ENCODE measurements at places on chromosomes 6 and 20.

DNA sequence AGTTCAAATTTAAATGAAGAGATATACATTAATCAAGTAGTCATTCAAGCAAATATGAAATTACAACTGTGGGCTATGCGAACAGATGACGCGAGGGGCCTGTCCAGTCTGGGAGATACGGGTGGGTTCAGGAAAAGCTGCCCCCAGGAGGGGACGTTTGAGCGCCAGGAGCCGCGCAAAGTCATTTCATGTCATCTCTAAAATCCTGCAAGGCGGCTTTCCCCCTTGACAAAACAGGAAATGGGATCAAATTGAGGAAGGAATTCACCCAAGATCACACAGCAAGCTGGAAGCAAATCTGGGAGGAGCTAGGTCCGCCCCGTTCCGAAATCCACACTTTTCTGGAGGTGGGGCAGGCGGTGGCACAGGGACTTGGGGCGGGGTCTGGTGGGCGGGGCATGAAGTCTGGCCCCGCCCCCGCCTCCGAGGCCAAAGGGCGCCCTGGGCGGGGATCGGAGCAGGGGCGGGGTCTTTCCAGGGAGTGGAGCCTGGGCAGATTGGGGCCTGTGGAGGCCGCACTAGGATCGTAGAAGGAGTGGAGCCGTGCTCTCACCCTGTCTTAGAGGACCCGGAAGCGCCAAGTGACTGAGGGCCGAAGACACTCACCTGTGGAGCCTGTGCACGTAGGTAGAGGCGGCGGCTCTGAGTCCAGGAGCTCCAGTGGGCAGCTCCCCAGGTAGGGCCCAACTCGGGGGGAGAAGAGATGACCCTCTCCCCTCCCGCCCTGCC, at the start of gene LPIN3:
Gene LPIN3, plus strand, starts transcription at position 495 of the 729 bp plus-strand sequence. CDS start 4,983 bp downstream, outside the sequence.
- DNase-seq: peak; percentile 20

DNA sequence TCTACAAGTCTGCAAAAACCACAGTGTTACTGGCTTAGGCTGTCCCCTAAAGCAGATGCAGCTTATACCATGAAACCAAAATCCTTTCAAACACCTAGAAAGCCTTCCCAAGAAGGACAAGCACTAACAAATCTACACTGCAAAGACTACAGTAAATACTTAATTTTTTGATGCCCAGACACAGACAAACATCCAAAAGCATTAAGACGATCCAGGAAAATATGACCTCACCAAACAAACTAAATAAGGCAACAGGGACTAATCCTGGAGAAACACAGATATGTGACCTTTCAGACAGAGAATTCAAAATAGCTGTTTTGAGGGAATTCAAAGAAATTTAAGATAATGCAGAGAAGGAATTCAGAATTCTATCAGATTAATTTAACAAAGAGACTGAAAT, 423.5 kb downstream of the COL12A1 start:
- no peak for DNase-seq

GRCh38 chr6:128162423-128162822, 261.6 kb upstream of the THEMIS start:
- DNase-seq: no peak

DNA sequence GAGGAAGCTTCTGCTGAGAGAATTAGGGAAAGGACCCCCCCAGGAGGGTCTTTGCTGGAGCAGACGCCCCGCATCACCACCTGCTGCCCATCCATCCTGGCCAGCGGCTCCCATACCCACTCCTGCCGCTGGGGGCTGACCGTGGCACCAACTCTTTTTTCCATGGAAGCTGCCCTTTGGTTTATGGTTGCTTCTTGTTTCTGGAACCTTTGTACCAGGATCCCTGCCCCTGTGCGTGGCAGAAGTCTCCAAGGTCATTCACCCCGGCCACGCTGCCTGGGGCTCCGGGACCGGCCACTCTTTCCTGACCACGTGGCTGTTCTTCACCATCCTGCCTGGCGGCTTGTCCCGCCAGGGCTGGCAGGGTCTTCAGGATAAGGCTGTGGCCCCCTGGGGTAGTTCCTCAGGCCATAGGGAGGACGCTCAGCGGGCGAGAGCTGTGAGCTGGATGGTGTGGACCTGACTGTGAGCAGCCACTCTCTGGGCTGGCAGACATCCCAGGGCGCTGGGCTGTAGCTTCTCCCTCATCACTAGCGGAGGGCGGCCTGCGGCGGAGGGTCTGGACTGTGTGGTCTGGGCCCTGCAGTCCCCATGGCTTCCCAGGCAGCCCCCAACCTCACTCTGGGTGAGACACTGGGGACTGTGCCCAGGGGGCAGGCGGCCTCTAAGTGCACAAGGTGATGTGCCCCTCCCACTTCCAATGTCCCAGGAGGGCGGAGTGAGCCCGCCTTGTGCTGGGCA, 22.8 kb upstream of the RBBP8NL start:
- DNase-seq: no peak

DNA sequence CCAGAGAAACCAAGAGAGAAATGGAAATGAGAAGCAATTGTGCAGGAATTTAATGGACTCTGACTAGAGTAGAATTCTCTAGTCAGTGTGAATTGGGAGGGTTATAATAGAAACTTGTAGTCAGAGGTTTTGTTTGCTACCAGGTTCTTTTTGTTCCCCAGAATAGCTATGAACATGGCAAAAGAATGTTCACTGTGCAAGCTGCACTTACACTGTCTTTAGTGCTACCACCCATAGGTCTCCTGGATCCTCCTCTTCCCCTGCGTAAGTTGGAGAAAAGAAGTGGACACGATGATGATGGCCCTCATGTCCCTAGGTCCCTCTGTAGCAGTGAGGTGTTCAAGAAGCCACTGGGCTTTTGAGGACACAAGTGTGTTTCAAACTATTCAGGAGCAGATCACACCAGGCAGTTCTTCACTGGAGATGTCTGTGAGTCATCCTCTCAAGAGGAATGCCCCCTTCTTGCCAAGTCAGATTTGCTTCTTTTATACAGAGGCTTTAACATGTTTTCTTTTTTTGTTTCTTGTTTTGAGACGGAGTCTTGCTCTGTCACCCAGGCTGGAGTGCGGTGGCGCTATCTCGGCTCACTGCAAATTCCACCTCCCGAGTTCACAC, 47.6 kb upstream of the SMIM8 start:
- no peak for DNase-seq

- DNase-seq: no peak
Measured at GRCh38 chr6:130959951-130960350, 103.1 kb downstream of the EPB41L2 start.

DNA sequence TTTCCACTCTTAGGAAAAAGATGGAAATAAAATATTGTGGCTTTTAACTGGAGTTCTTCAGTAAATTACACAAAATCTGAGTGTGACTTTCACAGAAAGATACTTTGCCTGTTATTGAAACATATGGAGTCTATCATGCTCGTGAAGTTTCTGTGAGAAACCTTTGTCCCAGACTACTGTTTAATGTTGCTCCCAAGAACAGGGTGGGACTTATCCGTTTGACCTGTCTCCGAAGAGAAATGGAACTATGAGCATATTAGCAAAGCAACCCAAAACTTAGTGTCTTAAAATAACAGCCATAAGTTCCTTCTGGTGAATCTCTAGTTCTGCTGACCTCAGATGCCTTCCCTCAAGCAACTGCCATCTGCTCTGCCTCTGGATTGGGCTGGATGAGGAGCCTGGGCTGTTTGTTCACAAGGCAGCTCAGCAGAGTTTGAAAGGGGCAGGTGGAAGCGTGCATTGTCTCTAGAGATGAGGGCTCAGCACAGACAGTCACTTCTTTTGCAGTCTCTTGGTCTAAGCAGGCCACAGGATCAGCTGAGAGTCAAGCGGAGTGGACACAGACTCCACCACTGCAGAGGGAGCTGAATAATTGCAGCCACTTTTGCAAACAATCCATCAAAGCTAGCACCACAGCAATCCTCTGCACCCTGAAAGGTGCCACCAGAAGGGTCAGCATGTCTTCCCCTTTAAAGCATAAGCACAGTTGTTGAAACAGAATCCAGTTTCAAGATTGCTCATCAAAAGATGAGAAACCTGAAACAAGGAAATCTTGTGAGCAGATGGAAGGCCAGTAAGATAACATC, 52.8 kb downstream of the MYB start:
- DNase-seq: no peak

DNA sequence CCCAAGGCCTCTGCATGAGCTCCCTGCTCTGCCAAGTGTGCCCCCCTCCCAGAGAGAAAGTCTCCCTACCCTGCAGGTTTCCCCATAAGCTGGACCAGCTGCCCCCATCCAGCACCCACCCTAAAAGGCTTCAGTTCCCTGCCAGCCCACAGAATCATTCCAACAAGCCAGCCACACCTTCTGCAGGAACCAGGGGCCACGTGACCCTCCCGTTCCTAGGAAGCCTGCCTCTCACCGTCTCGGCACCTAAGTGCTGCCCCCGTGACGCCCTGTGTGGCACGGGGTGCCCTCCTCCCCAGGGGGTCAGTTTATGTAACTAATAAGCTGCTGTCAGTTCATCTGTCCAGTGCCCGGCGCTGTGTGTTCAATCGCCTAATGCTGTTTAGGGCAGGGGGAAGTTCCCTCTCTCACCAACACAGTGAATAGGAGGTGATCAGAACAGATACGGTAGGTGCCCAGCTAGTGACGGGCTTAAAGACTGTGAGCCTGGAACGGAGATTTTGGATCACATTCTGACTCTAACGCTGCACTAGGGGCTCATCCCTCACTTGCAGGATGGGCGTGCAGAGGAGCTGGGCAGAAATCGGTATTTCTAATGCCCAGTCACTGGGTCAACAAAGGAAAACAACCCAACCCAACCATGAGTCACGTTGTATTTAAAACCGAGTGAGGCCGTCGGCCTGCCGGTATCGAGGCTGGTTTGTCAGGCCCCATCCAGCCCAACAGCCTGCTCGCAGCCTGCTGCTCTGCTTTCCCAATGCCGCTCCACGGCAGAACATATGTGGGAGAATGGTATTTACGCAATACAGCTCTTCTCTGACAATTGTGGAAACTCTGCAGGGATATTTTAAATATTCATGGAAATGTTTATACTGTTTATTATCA, 56.0 kb downstream of the RAMACL start:
- DNase-seq: no peak

DNA sequence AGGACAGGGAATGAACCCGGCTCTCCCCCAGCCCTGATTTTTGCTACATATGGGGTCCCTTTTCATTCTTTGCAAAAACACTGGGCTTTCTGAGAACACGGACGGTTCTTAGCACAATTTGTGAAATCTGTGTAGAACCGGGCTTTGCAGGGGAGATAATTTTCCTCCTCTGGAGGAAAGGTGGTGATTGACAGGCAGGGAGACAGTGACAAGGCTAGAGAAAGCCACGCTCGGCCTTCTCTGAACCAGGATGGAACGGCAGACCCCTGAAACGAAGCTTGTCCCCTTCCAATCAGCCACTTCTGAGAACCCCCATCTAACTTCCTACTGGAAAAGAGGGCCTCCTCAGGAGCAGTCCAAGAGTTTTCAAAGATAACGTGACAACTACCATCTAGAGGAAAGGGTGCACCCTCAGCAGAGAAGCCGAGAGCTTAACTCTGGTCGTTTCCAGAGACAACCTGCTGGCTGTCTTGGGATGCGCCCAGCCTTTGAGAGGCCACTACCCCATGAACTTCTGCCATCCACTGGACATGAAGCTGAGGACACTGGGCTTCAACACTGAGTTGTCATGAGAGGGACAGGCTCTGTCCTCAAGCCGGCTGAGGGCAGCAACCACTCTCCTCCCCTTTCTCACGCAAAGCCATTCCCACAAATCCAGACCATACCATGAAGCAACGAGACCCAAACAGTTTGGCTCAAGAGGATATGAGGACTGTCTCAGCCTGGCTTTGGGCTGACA, 28.8 kb upstream of the ZBP1 start:
- no peak for DNase-seq

DNA sequence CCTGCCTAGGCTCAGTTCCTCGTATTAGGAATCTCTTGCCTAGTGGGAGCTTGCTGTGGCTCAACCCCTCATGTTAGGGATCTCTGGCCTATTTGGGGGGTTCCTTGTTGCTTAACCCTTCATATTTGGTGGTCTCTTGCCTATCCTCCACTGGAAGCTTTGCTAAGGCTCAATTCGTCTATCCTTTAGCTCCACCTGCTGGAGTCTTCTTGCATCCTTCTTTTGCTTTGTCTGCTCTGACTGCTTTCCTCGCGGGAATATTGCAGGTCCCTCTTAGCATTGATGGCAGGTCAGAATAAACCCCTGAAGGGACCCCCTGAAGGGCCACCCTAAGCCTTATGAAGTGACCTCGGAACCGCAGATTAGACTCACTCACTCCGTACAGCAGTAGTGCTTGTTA, 203.0 kb upstream of the TBX18 start:
- no peak for DNase-seq

DNA sequence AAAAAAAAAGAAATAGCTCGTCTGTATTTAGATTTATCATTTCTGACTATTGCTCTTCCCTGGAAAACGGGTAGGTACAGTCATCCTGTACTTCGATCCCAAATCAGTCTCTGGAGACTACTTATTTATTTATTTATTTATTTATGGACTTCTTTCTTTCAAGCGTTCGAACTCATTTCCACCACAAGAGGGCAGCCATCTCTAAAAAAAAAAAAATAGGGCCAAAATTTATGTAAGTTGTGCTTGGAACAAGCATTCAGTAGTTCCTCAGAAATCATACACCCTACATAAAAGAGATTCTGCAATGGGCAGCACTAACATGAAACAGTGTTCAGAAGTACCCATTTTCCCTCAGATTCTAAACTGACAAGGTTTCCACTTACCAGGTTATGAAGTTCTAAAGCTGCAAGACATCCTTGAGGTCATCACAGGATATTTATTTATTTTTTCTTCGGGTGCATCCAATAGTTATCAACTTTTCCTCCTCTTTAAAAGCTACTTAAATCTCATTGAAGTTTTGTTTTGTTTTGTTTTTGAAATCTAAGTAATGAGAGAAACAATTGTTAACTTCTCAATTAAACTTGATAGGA, 1.9 kb upstream of the BMP2 start:
- DNase-seq: no peak

DNA sequence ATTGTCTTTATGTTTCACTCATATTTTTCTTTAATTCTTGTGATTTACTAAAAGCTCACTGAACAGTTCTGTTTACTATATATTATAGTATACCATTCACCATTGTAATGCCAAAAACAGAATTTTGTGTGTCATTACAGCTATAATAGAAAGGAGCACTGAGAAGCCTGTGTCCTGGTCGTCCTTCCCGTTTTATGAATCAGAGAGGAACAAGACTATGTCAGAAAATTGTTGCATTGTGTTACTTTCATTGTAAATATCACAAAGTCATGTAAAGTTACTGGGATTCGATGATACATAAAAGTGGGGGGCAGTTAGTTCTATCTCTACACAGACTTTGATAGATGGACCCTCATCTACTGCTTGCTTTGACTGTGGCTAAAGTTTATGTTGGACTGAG, 145.1 kb downstream of the QKI start:
- DNase-seq: no peak
